Germinal center (tissue), 1 donor: ENCODE measurements at places on chromosomes 7 and 10.

GRCh38 chr7:67564959-67565358 is 568.3 kb downstream of the TYW1 start:
- no peak for DNase-seq

GRCh38 chr7:92740700-92741126 is 95.7 kb downstream of the CDK6 start:
- DNase-seq, result no peak

DNA sequence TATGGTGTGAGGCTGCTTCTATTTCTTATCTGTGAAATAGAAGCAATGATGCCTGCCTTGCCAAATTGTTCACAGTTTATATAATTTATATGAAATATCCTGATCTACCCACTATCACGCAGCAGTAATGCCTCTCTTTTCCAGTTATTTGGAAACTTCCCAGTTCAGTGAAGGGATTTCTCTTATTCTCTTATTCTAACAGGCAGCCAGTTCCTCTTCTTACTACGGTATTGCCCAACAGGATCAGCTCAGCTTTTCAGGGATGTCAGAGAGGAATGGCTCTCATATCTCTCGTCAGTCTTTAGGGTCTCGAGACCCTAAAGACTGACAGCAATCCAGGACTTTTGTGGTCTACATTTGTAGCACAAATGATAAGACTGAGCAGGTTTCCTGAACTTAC is 215.6 kb downstream of the CREB5 start:
- no peak for DNase-seq

DNA sequence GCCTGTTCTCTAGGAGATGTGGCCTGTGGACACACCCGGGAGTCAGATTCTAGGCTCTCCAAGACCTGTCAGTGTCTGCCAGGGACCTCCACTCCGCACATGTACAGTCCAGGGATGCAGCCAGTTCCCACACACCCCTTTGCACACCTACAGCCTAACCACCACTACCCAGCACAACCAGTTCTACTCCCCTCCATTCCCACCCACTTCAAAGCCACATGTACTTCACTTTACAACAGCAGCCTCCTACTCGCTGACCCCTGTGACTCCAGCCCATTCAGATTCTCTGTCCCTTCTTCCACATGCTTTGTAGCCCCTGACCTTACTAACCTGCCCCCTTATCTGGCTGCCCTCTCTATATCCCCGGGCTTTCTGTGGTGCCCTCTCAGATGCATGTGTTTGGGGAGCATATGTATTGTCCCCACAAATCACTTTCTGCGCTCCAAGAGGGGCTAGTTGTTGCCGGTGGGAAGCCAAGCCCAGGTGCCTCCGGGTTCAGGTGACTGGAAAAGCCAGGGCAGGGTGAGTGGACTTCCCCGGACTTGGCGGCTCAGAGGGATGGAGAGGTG is 7.2 kb downstream of the LBX1 start:
- DNase-seq, result no peak

DNA sequence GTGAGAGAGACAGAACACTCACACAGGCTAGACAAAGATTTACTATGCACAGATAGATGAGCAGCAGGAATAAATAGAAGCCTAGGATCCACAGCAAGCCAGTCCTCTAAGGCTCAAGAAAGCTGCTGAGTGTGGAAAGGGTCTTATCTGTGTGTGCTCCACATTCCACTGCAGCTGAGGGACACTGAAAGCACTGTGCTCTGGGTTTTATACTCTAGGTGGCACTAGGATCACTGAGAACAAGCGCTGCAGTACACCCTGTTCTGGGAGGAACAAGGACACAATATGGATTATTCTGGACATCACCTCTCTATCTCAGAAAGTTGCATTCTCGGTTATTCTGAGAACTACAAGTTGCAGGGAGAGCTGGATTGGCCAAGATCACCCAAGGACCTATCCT is 4.9 kb upstream of the KLHL7 start:
- no peak for DNase-seq

DNA sequence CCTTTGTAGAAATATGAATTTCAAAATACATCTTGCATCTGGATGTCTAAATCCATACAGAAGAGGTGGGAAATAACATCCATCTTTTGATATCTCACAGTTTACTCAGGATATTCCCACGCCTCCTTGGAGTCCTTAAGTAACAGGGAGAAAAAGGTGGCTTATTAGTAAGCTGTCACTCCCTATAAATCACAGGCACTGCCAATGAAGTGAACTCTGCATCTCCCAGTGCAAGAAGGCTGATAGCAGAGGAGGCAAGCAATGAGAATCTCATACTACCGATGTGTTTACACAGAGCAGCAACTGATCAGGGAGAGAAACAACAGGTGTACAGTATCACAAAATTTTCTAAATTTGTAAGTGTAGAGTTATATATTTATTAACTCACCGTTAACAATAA is 551.8 kb downstream of the NXPH1 start:
- no peak for DNase-seq

DNA sequence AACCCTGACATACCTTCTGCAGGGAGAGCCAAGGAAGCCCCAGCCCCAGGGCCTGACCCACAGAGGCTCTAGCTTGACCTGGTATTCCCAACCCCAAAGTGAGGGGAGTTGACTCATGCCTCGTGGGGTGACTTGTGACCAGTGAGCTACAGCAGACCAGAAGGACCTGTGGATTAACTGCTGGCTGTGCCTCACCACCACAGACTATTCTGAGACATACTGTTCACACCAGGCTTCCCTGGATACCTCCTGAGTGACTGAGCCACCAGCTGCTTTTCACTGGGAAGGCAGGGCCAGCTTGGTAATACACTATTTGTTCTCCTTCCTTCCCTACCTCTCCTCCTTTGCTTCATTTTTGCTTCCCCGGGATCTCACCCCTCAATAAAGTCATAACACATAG is 7.3 kb downstream of the PLXNA4 start:
- DNase-seq, result no peak

DNA sequence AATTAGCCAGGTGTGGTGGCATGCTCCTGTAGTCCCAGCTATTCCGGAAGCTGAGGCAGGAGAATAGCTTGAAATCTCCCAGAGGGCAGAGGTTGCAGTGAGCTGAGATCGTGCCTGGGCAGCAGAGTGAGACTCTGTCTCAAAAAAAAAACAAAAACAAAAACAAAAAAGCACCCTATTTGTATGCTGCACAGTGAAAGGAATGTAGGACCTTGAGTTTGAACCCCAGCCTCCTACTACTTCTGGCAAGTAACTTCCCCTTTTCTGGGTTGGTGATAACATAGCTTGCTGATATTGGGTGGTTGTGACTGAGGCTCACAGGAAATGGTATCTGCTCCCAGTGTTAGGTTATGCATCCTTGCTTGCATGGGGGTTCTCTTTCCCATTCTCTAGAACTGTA is 205.3 kb downstream of the BUB3 start:
- no peak for DNase-seq
